A549 (cell line): ENCODE measurements at places on chromosomes 7 and 10.

- peak; percentile 45 for DNase-seq
Observed at GRCh38 chr7:103524042-103524907, 78.3 kb upstream of the SLC26A5 start.

DNA sequence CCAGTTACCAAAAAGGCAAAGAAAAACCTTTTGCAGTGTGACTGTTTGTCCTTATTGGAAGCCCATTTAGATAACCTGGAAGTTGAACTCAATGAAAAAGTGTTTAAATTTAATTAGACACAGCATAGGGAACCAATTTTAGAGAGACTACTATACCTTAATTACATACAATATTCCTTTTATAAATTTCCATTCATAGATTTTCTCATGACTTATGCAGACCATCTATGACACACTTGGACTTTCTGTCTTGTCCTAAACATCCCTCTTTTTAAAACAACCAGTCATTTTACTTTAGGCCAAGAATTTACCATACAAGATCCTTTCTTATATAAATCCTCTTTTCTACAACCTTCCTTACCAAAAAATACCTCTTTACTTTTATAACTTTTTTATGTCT lies 61.6 kb downstream of the MTURN start:
- DNase-seq: no peak

DNA sequence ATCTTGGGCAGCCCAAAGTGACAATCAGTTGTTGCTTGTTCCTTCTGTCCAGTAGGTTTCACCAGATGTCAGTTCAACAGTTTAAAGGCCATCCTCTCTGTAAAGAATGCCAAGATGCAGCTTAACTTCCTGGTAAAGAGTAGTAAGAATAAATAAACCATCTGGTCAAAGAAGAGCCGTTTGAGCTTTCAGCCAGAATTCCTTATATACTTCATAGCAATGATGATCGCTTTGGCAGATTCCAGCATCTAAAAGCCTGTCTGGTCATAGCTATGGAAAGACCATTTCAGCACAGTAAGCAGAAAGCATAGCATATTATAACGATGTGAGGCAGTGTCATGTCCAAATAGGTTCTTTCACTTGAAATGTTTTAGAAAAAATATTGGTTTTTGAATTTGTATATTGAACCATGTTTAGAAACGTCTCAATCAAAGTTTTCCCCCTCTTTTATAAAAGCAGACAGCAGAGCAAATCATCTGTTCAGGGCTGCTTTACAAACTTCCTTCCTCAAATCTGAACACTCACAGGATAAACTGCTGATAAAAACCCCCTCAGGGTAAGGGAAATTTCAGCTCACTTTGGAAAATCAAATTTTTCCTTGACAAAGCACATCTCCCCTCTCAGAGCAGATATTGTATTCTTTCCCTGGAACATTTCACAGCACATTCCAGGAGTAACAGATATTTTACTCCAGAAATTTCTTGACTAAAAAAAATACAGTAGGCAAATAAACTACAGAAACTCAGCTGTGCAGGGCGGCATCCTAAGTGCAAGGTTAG lies 184.1 kb downstream of the NOC3L start:
- no peak for DNase-seq

- no peak for DNase-seq
Observed at GRCh38 chr7:45580053-45580872, 6.1 kb downstream of the ADCY1 start.

DNA sequence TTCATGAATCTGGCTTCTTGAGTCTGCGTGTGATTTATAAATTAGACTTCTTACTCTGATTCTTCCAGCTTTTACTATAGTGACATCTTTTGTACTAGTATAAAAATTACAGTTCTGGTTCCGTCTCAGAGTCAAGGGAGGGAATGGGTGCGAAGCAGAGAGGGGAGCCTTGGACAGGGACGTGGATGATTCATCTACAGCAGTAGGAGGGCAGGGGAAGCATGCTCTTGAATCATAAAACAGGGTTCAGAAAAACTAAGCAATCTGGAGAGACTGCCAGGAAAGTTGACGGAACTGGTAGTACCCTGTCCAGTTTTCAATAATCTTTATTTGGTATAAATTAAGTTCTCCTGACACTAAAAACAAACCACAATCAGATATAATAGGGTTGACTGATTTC lies 58.1 kb downstream of the ITGA8 start:
- no peak for DNase-seq

GRCh38 chr7:143979359-143979758 lies 20.8 kb upstream of the OR6B1 start:
- peak; percentile 12 for DNase-seq

GRCh38 chr10:69801434-69802315 lies at the start of gene COL13A1:
TSS of gene COL13A1 (plus strand) at chr10:69801906. CDS start at chr10:69802424, 518 bp downstream.
- DNase-seq: peak; percentile 35

GRCh38 chr7:111845853-111846252 lies 283.6 kb upstream of the IMMP2L start:
- DNase-seq: no peak

DNA sequence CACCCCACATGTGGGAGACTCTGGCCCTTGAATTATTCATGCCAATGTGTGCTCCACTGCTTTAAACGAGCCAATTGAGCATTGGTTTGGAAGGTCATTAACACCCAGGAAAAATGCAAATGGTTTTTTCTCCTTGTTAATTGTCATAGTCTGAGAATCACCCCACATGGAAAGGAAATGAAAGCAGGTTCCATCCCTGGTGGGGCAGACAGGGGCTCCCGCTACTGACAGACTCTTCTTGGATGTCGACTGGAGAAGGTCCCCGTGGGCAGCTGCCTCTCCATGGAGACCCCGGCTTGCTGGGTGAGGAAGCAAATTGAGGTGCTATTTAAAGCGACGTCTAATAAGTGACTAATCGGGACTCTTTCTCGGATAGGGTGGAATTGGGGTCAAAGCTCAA lies 32.0 kb upstream of the EN2 start:
- DNase-seq: no peak

- no peak for DNase-seq
Observed at GRCh38 chr7:70354409-70355169, 756.3 kb downstream of the AUTS2 start.

DNA sequence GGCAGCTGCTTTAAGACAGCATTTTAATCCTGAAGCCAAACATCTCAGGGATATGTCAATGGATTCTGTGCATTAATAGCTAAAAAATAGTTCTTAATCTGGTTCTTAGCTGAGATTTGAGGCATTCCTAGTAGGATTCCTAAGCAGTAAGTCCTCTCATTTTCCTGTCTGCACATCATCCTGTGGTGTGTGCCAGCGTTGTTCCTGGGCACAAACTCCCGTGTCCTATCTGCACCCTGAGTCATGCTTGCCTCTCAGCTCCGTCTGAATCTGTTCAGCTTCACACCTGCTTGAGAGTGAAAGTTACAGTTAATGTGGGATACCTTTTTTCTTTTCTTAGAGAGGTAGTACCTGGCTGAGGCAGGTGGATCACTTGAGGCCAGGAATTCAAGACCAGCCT lies 19.5 kb downstream of the BAG3 start:
- DNase-seq: no peak

- peak; percentile 38 for DNase-seq
Observed at GRCh38 chr7:141072548-141073172, 1.2 kb upstream of the TMEM178B start.
